Large intestine (tissue), 12 donors: ENCODE measurements at places on chromosomes 7 and 10. TPM values are rescaled to one million over a fixed set of nuclear protein-coding genes. Genes with fewer than 3 reads are reported as not detected.
A peak's percentile ranks its signal among the peaks of the same experiment; 100 is the strongest.

Gene C10orf53
- polyA plus RNA-seq = 0.03 TPM

Gene SFMBT2
- 3.5 TPM for polyA plus RNA-seq

Gene MAD1L1
- 15.1 TPM for polyA plus RNA-seq

Gene KCNIP2
- 21.2 TPM for polyA plus RNA-seq

Gene NKX2-3
- 22.1 TPM for polyA plus RNA-seq

- H3K27me3 ChIP-seq = no peaks in the 10 kb centered on the region
- H3K27ac ChIP-seq = no peak overlapping the region
- no peak for DNase-seq
These were observed 240.1 kb downstream of the POU6F2 start for GRCh38 chr7:39217783-39218182.

GRCh38 chr10:92122941-92123450 lies 167.9 kb downstream of the CPEB3 start:
- no peak overlapping the region for H3K4me3 ChIP-seq
- no peaks in the 10 kb centered on the region for H3K27me3 ChIP-seq
- no peaks in the 10 kb centered on the region for H3K36me3 ChIP-seq
- no peak overlapping the region for H3K27ac ChIP-seq

DNA sequence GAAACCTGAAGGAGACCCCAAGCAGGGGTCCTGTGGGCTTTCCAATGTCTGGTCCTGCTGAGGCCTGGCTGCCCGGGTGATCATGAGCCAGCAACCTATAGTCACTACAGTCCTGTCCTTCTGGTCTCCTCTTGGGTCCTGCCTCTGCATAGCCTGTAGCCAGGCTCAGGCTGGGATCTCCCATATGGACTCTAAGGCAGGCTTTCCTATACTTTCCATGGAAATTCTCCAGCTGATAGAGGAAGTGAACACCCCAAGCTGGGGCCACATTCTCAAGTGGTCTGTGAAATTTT lies 26.4 kb downstream of the ANXA8 start:
- no peaks in the 10 kb centered on the region for H3K27me3 ChIP-seq
- H3K4me1 ChIP-seq = peaks cover 44% of the 10 kb centered on the region
- H3K4me3 ChIP-seq = no peak overlapping the region
- no peaks in the 10 kb centered on the region for H3K36me3 ChIP-seq

- DNase-seq = peak; percentile 66
- no peak overlapping the region for H3K4me3 ChIP-seq
- H3K27ac ChIP-seq = peak overlapping the region; percentile 49
- H3K27me3 ChIP-seq = no peaks in the 10 kb centered on the region
- no peaks in the 10 kb centered on the region for H3K4me1 ChIP-seq
- no peaks in the 10 kb centered on the region for H3K36me3 ChIP-seq
These were observed 131.3 kb upstream of the NPVF start for GRCh38 chr7:25359471-25360059.

- no peak overlapping the region for H3K27ac ChIP-seq
- H3K4me1 ChIP-seq = no peaks in the 10 kb centered on the region
- H3K36me3 ChIP-seq = no peaks in the 10 kb centered on the region
- no peak for DNase-seq
These were observed 73.9 kb downstream of the GRID1 start for GRCh38 chr10:86292462-86293395.

DNA sequence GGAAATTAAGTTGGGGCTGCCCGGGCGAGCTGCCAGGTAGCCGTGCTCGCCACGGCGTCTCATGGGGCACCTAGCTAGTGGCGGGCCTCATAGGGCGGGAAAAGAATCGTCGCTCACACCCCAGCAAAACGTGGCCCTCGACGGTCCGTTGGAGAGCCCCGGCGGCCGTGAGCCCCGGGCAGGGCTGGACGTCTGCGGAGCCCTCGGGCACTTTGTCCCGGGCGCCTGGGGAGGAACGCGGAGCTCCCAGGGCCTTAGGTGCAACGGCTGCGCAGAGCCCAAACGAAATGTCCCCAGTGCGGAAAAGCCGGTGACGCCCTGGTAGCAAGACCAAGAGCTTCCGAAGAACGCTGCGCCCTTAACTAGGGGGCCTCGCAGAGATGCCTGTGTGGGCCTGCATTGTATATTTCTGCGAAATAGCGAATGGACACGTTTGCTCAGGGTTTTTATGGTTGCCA lies 866 bp upstream of the SFMBT2 start:
- peaks cover 82% of the 10 kb centered on the region for H3K27me3 ChIP-seq
- H3K36me3 ChIP-seq = no peaks in the 10 kb centered on the region
- no peak overlapping the region for H3K27ac ChIP-seq

- no peak overlapping the region for H3K4me3 ChIP-seq
- H3K27ac ChIP-seq = no peak overlapping the region
These were observed 724.6 kb downstream of the AUTS2 start for GRCh38 chr7:70322856-70323255.

- peaks cover 5% of the 10 kb centered on the region for H3K36me3 ChIP-seq
- H3K27ac ChIP-seq = no peak overlapping the region
These were observed 58.6 kb upstream of the MKRN1 start for GRCh38 chr7:140537750-140538482.
